GM23248 (cell line): ENCODE measurements at places on chromosomes 2 and 18.

DNA sequence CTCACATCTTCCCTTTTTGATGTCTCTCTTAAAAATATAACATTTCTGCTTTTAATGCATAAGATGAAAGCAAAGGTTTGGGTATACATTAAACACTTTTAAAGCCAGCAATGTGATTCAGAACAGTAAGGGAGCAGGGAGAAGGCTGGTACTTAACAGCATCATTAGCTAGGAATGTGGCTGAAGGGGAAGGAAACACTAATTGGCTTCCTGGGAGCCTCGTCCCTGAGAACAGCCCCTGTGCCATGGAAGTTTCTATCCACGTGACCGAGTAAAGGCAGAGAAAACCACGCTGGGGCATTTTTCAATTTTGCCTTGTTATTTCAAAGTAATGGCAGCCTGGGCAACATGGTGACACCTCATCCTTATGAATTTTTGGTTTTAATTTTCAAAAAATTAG, 109.2 kb upstream of the GPC1 start:
- peak; percentile 29 for DNase-seq

DNA sequence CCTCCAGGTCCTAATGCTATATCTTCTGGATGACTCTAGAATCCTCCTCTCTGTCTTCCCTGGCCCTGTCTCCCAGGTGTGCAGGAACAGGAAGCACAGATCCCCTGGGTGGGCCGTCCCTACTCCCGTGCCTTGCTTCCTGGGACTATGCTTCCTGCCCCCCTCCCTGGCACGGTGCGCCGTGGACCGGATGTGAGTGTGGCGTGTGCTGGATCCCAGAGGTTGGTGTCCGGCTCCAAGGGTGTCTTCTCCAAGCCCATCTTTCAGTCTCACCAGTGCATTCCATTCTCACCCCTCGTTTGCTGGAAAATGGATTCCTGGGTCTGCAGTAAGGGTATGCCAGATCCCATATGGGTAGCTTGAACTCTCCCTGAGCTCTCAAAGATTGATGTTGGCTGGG, 144.4 kb upstream of the TWIST2 start:
- DNase-seq: no peak

- DNase-seq: peak; percentile 31
Measured at GRCh38 chr2:107936433-107937359, 49.6 kb upstream of the SLC5A7 start.

GRCh38 chr18:24734058-24734457, 273.6 kb downstream of the HRH4 start:
- peak; percentile 50 for DNase-seq

GRCh38 chr2:196186266-196186980, 15.0 kb upstream of the STK17B start:
- no peak for DNase-seq

DNA sequence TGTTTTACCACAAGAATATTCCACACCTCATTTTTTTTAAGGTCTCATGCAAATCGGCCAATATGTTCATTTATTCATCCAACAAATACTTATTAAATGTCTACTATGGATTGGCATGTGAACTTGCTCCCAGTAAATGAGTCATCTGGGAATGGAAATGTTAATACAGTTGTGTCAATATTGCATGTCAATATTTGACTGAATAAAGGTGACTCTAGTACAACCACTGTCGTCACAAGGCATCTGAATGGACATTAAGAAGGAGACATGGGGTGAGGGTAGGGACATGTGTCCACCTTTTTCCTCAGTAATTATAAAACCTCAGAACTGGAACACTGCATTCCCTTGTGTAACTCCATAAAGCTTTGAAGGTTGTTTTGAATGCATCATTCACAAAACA, 365.4 kb downstream of the ADCYAP1 start:
- no peak for DNase-seq

DNA sequence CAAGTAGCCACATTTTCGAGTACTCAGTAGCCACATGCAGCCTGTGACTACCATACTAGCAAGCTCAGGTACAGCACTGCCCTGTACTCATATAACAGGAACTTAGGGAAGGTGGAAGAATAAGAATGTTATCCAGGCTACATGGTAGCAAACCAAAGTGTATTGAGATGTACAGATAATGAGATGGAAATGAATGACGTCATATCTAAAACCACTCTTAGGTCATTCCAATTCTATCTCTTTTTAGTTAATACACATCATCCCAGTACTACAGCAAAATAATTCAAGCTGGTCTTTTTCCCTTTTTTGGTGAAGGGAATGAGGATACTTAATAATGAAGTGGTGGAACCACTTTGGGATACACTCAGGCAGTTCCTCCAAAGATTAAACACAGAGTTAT, 38.7 kb downstream of the COLEC12 start:
- DNase-seq: no peak

DNA sequence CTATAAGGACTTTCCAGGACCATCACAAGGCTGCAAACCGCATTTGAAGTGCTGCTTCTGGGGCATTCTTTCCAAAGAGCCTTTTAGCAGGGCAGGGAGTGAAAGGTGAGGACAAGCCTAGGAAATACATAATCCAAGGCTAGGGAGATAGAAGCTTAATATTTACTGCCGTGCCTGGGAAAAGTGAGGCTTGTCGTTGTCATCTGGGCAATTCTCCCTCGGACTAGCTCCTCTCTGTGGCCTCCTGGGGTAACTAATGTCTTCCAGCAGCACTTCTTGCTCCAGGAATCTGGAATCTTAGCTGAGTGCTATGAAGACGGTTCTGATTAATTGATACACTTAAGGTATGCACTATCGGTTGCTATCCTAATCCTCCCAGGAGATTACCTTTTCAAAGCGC, 69.3 kb upstream of the ATL2 start:
- no peak for DNase-seq

DNA sequence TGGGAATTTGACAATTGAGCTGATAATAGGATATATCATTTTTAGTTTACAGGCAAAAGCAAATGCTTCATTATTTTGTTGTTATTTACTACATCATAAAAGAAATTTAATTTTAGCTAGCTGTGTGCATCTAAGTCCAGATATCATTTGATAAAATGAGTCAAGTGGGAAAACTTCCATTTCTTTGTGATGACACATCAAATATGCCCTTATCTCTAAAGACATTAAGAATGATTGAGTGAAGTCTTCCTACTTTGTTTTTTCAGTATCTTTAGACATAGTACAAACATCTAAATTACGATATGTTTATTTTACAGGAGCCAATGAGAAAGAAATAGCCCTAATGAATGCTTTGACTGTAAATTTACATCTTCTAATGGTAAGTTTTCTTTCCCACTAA, 77.0 kb downstream of the KYNU start:
- DNase-seq: no peak

GRCh38 chr2:174780191-174780840, 16.0 kb upstream of the CHRNA1 start:
- peak; percentile 28 for DNase-seq

- DNase-seq: no peak
Measured at GRCh38 chr2:170121689-170122088, 56.3 kb upstream of the MYO3B start.

DNA sequence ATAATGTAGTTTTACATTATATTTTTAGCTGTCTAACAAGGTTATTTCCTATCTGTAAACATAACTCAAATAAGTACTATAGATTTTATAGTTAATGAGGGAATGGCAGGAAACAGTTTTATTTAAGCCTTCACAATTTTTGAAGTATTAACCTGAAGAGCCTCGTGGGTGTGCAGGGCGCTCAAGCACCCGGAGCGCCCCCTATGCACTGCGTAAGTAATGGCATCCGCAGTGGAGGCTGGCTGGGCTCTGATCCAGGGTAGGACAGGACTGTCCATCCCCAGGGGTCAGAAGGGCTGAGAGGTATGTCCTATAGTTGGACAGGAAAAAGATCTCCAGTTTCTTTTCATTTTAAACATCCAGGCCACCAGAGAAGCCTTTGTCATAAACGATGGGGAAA, 8.2 kb upstream of the GBX2 start:
- peak; percentile 56 for DNase-seq

GRCh38 chr2:218717262-218717661, 6.6 kb downstream of the TTLL4 start:
- peak; percentile 47 for DNase-seq

- DNase-seq: peak; percentile 76
Measured at GRCh38 chr2:96315400-96316071, 9.6 kb upstream of the ITPRIPL1 start.

- DNase-seq: no peak
Measured at GRCh38 chr2:188360485-188361263, 69.0 kb downstream of the GULP1 start.
